ENCODE measurements at places on chromosomes 3 and 15.

DNA sequence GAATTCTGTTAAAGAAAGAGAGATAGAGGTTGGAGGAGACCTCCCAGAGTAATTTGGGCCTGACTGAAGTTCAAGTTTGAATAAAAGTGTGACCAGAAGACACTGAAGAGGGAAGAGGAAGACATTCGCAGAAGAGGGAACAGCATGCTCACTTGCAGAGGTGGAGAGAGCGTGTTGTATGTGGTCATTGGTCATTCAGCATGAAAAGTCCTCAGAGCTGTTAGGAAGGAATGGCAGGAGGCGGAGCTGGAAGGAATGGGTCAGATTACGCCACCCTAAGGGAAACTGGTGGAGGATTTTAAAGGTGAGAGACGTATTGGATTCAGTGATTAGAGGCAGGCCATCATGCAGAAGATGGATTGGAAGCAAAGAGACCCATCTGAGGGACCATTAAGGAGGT is 41.6 kb downstream of the IQCH start:
- no peak for DNase-seq

DNA sequence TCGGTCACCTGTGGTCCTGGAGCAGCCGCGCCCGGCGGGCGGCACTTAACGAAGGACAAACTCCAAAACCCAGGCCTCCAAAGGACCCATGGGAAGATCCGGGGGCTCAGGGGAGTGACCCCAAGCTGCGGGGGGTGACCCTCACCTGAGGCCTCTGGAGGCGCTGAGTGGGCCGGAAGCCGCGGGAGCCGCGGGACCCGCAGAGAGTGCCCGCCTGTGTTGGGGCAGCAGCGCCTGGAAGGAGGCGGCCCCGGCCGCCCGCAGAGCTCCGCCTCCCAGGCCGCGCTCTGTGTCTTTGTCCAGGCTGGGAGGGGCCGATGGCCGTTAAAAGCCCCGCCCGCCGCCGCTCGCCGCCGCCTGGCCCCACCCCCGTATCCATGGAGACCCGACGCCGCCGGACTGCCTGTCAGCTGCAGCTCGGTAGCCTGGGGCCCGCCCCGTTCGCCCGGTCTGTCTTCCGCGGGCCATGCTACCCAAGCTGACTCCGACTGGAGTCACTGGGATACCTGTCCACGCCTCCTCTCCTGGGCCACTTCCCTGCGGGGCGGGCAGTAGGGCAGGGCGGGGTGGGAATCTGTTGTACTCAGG is 15.3 kb upstream of the FANCD2 start:
- DNase-seq: peak; percentile 92

GRCh38 chr3:169305460-169305859 is 358.1 kb downstream of the MECOM start:
- DNase-seq: no peak

GRCh38 chr3:53633197-53633787 is 138.9 kb downstream of the CACNA1D start:
- no peak for DNase-seq

DNA sequence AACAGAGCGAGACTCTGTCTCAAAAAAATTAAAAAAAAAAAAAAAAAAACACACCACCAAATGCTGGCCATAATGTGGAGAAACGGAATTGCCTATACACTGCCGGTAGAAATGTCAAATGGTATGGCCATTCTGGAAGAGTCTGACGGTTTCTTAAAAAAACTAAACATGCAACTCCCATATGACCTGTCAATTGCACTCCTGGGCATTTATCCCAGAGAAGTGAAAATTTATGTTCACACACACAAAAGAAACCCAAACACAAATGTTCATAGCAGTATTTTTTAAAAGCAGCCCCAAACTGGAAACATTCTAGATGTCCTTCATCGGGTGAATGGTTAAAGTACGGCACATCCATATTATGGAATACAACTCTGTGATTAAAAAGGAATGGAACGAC is 66.1 kb downstream of the LRIG1 start:
- DNase-seq: no peak

- no peak for DNase-seq
Measured at GRCh38 chr3:70822669-70823068, 510.2 kb upstream of the MDFIC2 start.

DNA sequence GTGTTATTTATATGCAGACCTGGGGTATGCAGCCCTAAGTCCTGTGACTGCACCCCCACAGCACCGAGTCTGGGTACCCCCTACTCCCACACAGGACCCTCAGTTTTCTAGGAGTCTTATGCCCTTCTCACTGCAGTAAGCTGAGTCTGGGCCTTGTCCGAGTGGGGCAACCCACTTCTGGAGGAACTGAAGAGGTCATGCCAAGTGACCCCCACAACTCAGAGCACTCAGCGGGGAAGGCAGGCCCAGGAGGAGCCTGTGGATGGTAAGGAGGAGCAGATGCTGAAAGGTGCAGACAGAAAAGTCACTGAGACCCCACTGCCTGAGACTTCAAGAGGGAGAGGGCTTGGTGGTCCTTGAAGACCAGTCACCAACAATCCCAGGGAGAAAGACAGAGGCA is 56.1 kb upstream of the FGD5 start:
- no peak for DNase-seq

GRCh38 chr3:126983276-126983652 is 349 bp downstream of the PLXNA1 start:
- DNase-seq: no peak

DNA sequence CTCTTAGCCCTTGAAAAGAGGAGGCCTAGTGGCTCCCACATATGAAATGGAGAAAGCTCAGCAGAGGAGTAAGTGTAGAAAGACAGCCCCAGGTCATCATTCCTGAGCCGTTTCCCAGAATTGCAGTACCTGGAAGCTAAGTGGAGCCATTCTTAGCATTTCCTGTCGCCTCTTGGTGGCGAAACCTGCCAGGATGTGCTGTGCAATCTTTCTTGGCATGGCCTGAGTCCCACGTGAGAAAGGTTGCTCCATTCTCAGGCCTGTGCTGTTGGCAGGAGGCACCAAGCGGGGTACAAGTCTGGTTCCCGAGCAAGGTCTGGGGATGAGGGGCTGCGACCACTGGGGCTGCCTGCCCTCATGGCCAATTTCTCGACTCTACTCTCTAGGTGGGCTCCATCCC is 207.2 kb upstream of the TPM1 start:
- no peak for DNase-seq

- DNase-seq: no peak
Measured at GRCh38 chr3:181696626-181697230, 15.0 kb upstream of the SOX2 start.

DNA sequence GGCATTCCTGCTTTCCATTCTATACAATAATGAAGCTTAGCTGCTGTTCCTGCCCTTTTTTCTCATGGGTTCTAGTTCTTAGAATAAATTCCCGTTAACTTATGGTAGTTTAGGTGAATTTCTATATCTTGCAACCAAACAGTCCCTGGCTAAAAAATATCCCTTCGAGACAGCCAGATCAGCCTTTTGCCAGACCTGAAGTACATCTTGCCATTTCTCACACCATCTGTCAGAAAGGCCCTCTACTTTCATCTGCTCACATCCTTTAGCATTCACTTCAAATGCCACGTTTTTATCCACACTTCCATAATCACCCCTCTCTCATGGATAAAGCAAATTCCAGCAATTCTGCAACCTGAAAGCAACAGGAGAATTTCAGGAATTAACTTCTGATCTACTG is 145.4 kb downstream of the GAP43 start:
- DNase-seq: no peak

DNA sequence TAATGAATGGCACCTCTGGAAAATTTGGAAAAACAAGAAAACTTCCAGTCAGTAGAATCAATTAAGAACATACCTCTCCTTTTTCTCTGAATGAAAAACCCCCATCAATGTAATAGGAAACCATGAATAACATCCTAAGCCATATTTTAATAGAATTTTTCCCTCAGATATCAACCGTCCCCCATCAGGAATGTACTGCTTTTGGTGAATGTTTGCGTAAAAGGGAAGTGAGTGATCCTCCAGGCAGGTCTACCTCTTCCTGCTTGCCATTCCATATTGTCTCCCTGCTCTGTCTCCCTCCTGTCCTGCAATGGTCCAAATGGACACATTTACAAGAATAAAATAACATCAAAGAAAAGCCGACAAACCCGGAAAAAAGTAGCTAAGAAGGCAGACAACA is 30.8 kb downstream of the LAMP3 start:
- no peak for DNase-seq

- DNase-seq: no peak
Measured at GRCh38 chr3:169105561-169105960, 558.0 kb downstream of the MECOM start.

GRCh38 chr15:49418811-49419210 is 4.2 kb upstream of the FGF7 start:
- DNase-seq: no peak

GRCh38 chr3:196643201-196643749 is 3.8 kb downstream of the NRROS start:
- DNase-seq: no peak

GRCh38 chr3:156718622-156719306 is 44.4 kb downstream of the TIPARP start:
- no peak for DNase-seq

GRCh38 chr3:183529185-183529584 is 26.3 kb downstream of the KLHL6 start:
- DNase-seq: no peak

GRCh38 chr3:31985831-31986230 is 4.3 kb downstream of the ZNF860 start:
- DNase-seq: no peak

GRCh38 chr3:179837374-179837773 is 184.5 kb downstream of the USP13 start:
- DNase-seq: no peak

- no peak for DNase-seq
Measured at GRCh38 chr3:188082450-188082849, 71.5 kb upstream of the LPP start.

GRCh38 chr15:94395640-94396039 is 164.3 kb downstream of the MCTP2 start:
- DNase-seq: no peak

- no peak for DNase-seq
Measured at GRCh38 chr3:36597422-36597821, 166.9 kb downstream of the DCLK3 start.

DNA sequence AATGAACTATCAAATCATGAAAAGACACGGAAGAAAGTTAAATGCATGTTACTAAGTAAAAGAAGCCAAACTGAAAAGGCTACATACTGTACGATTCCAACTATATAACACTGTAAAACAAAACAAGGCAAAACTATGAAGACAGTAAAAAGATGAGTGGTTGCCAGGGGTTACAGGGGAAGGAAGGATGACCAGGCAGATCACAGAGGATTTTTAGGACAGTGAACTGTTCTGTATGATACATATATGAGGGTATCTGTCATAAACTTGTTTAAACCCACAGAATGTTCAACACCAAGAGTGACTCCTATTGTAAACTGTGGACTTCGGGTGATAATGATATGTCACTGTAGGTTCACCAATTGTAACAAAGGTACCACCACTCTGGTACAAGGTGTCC is 60.6 kb downstream of the CHSY1 start:
- no peak for DNase-seq

DNA sequence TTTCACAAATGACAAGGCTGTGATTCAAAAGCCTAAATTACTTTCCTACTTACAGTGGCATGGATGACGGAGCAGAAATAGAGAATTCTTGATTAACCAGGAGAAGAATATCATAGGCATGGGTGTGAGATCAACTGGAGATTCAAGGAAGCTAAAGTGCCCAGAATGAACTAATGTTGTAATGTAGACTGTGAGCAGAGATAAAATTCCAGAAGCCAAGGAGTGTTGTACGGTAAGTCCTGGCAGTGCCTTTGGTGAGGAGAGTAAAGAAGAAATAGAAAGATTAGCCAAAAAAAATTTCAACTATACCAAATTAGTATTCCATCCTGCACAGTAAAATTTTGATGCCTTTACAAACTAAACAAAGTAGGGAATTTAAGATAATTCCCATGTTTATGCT is 75.9 kb downstream of the ZBTB20 start:
- no peak for DNase-seq

GRCh38 chr15:37881237-37882013 is 53.0 kb upstream of the TMCO5A start:
- DNase-seq: no peak

DNA sequence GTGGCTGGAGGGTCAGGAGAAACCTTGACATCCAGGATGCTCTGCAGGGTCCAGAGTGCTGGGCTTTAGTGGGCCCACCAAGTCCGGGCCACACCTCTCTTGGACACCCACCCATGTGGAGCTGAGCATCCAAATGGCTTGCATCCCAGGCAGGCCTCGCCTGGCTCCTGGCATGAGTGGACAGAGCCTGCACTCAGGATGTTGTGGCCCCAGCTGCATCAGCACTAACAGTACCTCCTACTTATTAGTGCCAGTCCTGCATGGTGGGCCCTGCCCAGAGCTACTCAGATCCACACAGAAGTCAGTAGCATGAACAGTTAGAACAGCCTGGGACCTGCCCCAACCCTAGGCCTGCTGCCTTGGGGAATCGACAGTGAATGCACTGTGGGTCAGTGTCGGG is 42.2 kb upstream of the MRPS22 start:
- no peak for DNase-seq

DNA sequence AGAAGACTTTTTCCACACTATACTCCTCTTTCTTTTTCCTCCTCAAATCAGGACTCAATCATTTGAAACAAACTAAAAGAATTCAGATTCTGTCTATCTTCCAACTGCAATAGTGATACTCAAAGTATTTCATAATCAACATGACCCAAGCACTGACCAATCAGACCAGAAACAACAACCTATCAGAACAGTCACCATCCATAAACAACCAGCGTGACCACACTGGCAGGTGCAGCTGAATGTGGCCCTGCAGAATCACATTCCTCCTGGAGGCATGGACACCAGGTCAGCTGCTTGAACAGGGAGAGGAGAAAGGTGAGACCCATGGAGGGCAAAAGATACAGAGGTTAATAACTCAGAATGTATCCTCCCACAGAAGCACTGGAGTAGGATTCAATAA is 13.3 kb downstream of the HRG start:
- no peak for DNase-seq

- no peak for DNase-seq
Measured at GRCh38 chr3:13282986-13283876, 136.9 kb downstream of the NUP210 start.

DNA sequence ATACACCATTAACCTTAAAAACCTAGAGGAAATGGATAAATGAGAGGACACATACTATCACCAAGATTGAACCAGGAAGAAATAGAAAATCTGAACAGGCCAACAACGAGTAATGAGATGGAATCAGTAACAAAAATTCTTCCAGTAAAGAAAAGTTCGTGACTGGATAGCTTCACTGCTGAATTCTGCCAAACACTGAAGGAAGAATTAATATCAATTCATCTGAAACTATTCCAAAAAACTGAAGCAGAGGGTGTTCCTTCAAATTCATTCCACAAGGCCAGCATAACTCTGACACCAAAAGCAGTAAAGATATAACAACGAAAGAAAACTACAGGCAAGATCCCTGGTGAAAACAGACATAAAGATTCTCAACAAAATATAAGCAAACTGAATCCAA is 195.8 kb upstream of the GPR149 start:
- DNase-seq: no peak

GRCh38 chr3:58198804-58199203 is 12.0 kb downstream of the DNASE1L3 start:
- no peak for DNase-seq
